ENCODE measurements at places on chromosomes 5 and 9.

GRCh38 chr5:43840424-43841125 lies 237.6 kb downstream of the NNT start:
- DNase-seq: no peak

GRCh38 chr9:137547687-137548543 lies 2.3 kb downstream of the PNPLA7 start:
- DNase-seq: no peak

- no peak for DNase-seq
Measured at GRCh38 chr9:88072831-88073375, 65.4 kb downstream of the SPATA31C2 start.

DNA sequence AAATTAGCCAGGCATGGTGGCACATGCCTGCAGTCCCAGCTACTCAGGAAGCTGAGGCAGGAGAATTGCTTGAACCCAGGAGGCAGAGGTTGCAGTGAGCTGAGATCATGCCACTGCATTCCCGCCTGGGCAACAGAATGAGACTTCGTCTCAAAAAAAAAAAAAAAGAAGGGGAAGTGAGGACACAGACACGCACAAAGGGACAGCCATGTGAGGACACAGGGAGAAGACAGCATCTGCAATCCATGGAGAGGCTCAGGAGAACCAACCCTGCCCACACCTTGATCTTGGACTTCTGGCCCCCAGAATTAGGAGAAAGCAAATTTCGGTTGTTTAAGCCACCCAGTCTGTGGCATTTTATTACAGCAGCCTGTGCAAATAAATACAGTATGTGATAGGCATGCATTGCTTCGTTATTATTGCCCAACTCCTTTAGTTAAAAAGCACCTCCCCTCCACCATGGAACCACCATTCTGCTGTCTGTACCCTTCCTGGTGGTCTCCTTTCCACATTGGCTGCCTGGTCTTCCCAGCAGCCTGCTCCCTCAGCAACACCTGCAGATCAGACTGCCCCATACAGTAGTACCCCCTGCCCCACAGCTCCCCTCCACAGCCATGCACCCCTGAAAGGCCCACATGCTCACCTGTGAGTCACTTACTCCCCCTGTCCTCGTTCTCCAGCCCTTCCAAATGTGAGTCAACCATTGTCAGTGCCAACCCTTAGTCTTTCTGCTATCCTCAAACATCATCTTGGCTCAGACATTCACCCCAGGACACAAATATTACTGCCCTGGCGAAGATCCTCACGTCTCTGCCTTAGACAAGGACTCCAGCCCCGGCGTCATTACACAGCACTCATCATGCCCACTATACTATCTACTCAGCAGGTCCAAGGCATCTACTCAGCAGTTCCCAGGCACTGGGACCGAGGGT lies 128.8 kb downstream of the ROR2 start:
- DNase-seq: no peak

GRCh38 chr9:136572828-136573625 lies 27.2 kb upstream of the NOTCH1 start:
- DNase-seq: no peak

GRCh38 chr9:93020151-93020550 lies 38.4 kb upstream of the SUSD3 start:
- DNase-seq: no peak

GRCh38 chr9:6239048-6239461 lies 23.4 kb downstream of the IL33 start:
- no peak for DNase-seq

GRCh38 chr5:123087173-123088030 lies 1.6 kb upstream of the PRDM6 start:
- DNase-seq: no peak

DNA sequence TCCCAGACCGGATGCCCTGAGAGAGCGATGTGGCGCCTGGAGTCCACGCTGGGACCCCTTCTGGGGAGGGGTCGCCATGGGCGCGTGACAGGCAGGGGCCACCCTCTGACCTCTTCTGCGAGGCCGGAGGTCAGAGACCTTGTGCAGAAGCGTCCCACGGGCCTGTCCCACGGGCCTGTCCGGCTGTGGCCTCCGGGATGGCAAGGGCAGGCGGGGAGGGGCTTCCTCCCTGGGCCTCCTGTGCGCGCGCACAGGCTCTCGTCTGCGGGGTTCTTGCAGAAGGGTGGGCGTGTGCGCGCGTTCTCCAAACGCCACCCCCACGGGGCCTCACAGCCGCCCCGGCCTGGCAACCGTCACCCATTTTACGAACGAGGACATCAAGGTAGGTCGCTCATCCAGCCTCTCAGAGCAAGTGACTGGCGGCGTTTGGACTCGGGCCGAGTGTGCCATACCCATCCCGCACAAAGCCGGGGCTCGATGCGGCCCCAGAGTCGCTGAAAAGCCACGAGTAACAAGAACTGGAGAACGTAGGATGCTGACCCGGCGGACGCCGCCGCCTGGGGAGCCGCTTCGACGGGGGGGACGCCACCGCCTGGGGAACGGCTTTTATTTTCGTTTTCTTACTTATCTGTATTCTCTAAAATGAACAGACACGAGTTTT lies 897 bp downstream of the AHRR start:
- no peak for DNase-seq

- DNase-seq: no peak
Measured at GRCh38 chr5:149030392-149030791, 32.5 kb downstream of the SH3TC2 start.

All from GM12864 (cell line).